Spleen (tissue), 13 donors: ENCODE measurements at places on chromosomes 7 and 10. TPM values are rescaled to one million over a fixed set of nuclear protein-coding genes. Genes with fewer than 3 reads are reported as not detected.

DNA sequence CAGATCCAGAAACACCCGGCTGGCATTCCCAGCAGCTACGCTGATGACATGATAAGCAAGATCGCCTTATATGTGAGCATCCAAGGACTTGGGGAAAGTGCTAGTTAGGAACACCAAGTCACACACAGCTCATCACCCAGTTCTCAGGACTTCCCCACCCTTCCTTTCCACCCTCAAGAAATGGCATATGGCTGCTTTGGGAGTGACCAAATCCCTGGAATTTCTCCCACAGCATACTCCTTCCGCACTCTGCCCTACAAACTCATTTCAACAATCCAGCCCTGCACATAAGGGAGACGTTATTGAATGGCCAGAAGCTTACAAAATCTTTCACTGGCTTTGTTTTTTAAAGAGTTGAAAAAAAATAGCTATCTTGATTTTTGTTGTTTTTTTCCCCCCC lies 4.2 kb downstream of the ITIH5 start:
- peaks cover 14% of the 10 kb centered on the region for H3K4me1 ChIP-seq
- peaks cover 70% of the 10 kb centered on the region for H3K27me3 ChIP-seq
- no peaks in the 10 kb centered on the region for H3K36me3 ChIP-seq
- DNase-seq = no peak
- no peak overlapping the region for H3K27ac ChIP-seq

- H3K27me3 ChIP-seq = no peaks in the 10 kb centered on the region
- H3K36me3 ChIP-seq = peaks cover 12% of the 10 kb centered on the region
- H3K27ac ChIP-seq = peak overlapping the region; percentile 96
- H3K4me3 ChIP-seq = peak overlapping the region; percentile 70
Measured at GRCh38 chr10:99731306-99732032, 458 bp downstream of the COX15 start.

DNA sequence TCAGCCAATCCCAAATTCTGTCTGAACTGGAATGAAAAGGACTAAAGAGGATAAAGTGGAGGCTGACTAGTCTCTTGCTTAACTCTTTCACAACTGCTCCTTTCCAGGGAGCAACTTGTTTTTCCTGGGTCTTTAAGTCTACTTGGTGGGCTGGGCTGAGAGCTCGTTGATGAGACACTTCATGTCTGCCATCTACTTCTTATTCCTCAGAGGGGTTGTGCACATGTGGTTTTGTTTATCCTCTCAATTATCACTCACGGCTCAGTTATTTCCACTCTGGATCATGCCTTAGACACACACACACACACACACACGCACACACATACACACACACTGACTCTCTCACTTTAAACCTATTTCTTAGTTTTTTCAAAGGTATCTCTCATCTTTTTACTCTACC lies 298.6 kb upstream of the MTPN start:
- H3K27ac ChIP-seq = no peak overlapping the region
- no peaks in the 10 kb centered on the region for H3K27me3 ChIP-seq
- H3K36me3 ChIP-seq = no peaks in the 10 kb centered on the region
- no peak overlapping the region for H3K4me3 ChIP-seq
- no peaks in the 10 kb centered on the region for H3K4me1 ChIP-seq

DNA sequence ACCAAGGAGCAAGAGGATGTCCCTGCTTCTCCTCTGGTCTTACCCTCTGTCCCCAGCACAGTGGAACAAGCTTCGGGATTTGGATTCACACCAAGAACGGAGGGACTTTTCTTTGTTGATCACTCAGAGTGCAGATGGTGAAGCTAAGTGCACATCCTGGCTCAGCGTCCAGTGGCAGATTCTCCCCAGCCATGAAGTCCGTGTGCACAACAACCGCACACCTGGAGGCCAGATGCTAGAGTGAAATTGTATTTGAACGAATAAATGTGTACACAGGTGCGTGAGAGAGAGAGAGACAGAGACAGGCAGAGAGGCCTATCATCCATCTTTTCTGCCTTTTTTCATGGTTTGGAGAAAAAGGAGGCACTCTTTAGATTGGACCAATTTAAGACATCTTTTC lies 31.5 kb downstream of the ASB13 start:
- peaks cover 9% of the 10 kb centered on the region for H3K4me1 ChIP-seq
- no peaks in the 10 kb centered on the region for H3K27me3 ChIP-seq
- H3K4me3 ChIP-seq = no peak overlapping the region
- H3K27ac ChIP-seq = no peak overlapping the region
- no peaks in the 10 kb centered on the region for H3K36me3 ChIP-seq

MRLN gene
- not detected for total RNA-seq
